ENCODE measurements at places on chromosomes 3 and 15. TPM values are rescaled to one million over a fixed set of nuclear protein-coding genes. Genes with fewer than 3 reads are reported as not detected.

Gene RRP9
- total RNA-seq: 8.3 TPM

Gene MB21D2
- total RNA-seq: 0.59 TPM

Gene OR5H6
- not detected for total RNA-seq

Gene CPNE9
- not detected for total RNA-seq

Gene NR2E3
- not detected for total RNA-seq

Gene ASB14
- not detected for total RNA-seq

Gene CYP1A2
- 32.5 TPM for total RNA-seq

Gene NLGN1
- 0.67 TPM for total RNA-seq

Gene PGBD4
- 1.1 TPM for total RNA-seq

Gene CCDC9B
- 0.61 TPM for total RNA-seq

Gene CD200
- total RNA-seq: 0.25 TPM

Gene PLA2G4E
- total RNA-seq: not detected

Gene STRIT1
- total RNA-seq: not detected

Gene GOLGA8T
- total RNA-seq: 0.19 TPM

Gene KBTBD12
- 0.89 TPM for total RNA-seq

Gene RGMA
- 0.33 TPM for total RNA-seq

Gene FBXO40
- 0.05 TPM for total RNA-seq

Gene GABRR3
- total RNA-seq: not detected

Gene PIGBOS1
- total RNA-seq: 4.7 TPM

Gene PROK2
- 0.84 TPM for total RNA-seq

Gene MORC1
- total RNA-seq: 0.33 TPM

Gene OR5K2
- total RNA-seq: not detected

Gene ACKR2
- 12.5 TPM for total RNA-seq

Gene MEGF11
- 0.51 TPM for total RNA-seq

Gene CCDC54
- total RNA-seq: not detected

Gene EPHB1
- 0.50 TPM for total RNA-seq

Gene CX3CR1
- total RNA-seq: 1.9 TPM

Gene ZNF717
- total RNA-seq: 7.7 TPM

Gene C3orf85
- not detected for total RNA-seq

Gene CADM2
- total RNA-seq: 0.92 TPM

Gene PTH1R
- 7.2 TPM for total RNA-seq

Gene ANKRD63
- not detected for total RNA-seq

Gene CHSY1
- 9.5 TPM for total RNA-seq

Gene SEMA5B
- total RNA-seq: 0.25 TPM

Gene GPR62
- 0.08 TPM for total RNA-seq

Gene NPAP1
- 0.08 TPM for total RNA-seq

Gene NOX5
- total RNA-seq: under 0.01 TPM

Gene NR2F2
- 6.4 TPM for total RNA-seq

Gene SERPINI2
- total RNA-seq: not detected

Gene CCNB2
- total RNA-seq: 0.42 TPM

Gene RLBP1
- total RNA-seq: not detected

Gene PARP15
- 3.3 TPM for total RNA-seq

Measured in liver (tissue), 10 donors.